ENCODE measurements at places on chromosomes 7 and 10.

DNA sequence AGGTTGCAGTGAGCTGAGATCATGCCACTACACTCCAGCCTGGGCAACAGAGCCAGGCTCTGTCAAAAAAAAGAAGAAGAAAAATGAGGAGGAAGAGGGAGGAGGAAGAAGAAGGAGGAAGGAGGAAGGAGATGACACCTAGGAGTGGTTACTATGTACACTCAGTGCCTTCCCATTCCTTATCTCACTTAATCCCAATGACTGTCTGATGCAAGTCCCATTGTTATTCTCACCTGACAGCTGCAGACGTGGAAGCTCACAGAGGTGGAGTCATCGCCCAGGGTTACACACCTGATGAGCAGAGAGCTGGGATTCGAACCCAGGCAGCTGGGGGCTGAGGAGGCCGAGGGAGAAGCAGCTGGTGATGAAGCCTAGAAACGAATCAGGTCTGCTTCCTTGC is 258.8 kb downstream of the SNX10 start:
- DNase-seq: no peak

GRCh38 chr7:121113288-121113687 is 124.8 kb downstream of the CPED1 start:
- DNase-seq: no peak

DNA sequence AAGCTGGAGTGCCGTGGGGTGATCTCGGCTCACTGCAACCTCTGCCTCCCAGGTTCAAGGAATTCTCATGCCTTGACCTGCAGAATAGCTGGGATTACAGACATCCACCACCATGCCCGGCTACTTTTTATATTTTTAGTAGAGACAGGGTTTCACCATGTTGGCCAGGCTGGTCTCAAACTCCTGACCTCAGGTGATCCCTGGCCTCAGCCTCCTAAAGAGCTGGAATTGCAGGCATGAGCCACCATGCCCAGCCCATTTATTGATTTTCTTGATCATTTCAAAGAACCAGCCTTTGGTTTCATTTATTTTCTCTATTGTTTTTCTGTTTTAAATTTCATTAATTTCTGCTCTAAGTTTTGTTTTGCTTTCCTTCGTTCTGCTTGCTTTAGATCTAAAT is 50.3 kb downstream of the GUSB start:
- DNase-seq: no peak

DNA sequence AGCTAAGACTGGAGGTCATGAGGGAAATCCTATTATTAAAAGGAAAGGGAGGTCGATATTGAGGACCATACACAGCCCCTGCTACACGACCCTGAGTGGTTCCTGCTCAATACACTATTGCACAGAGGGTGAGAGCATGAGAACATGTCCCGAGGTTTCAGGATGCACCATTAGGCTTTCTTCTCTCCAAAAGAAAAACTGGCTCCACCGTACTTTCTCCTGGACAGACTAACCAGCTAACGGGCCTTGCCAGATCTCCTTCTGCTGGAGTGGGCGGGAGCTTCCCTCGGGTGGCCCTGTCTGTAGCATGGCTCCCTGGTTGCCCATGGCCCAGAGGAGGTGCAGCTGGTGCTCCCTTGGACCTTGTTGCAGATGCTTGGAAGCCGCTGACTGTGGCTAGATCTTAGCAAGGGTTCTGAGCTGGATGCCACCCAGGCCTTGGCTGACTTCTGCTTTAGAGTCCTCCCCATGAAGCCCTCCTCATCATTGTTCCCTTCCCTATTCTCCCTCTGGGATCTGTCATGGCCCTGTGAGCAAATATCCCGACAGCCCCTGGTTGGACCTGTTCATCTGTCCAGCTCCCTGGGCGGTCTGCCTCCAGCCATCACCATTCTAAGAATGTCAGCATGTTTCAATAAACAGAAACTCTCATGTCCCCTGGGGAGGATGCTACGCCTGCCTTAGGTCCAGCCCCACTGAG is 52.9 kb upstream of the SHH start:
- DNase-seq: no peak

DNA sequence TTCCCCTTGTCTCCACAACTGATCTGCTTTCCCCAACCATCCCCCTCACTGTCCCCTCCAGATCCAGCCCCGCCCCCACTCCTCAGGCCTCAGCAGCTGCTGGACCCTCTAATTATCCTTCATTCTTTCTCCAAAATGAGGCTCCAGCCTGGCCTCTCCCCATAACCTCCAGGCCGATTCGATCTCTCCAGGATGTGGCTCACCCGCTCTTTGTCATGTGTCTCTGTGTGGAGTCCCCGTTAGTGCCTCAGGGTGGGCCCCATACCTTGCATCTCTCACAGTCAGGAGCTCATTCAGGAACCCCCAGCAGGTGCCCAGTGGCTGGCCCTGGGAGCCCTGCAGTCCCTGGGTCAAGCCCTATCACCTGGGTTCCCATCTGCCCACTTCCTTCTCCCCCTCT is 1.3 kb downstream of the PILRA start:
- no peak for DNase-seq

DNA sequence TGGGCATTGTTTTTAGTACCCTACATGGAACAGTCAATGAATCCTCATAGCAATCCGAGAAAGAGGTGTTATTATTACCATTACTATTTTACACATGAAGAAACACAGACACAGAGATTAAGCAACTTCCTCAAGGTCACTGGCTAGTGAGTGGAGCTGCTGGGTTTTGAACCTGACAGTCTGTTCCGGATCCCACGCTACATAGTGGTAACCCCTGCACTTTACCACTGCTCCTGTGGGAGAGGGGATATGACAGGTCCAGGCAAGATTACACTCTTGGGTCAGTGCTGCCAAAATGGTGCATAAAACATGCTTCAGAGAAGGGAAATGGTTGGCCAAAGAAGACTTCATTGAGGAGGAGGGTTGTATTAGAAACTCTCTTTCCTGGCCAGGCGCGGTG is 185.7 kb downstream of the XPNPEP1 start:
- no peak for DNase-seq

- no peak for DNase-seq
Observed at GRCh38 chr10:35541720-35542119, 63.4 kb upstream of the GJD4 start.

DNA sequence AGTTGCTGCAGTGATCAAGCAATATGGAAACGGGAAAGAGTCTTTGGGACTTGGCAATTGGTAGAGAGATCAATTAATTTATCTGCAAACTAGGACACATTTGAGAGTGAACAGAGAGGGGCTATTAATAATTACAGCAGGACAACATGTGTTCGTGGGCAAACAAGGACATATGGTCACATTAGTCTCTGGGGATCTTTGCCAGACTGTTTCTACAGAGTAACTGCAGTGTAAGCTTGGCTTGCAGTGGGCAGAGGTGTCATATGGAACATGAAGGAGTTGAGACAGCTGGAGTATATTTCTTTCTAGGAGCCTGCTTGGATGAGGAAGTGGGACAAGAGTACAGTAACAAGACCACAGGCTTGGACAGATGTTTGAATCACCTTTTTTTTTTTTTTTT is 232.1 kb upstream of the LYZL1 start:
- DNase-seq: no peak

DNA sequence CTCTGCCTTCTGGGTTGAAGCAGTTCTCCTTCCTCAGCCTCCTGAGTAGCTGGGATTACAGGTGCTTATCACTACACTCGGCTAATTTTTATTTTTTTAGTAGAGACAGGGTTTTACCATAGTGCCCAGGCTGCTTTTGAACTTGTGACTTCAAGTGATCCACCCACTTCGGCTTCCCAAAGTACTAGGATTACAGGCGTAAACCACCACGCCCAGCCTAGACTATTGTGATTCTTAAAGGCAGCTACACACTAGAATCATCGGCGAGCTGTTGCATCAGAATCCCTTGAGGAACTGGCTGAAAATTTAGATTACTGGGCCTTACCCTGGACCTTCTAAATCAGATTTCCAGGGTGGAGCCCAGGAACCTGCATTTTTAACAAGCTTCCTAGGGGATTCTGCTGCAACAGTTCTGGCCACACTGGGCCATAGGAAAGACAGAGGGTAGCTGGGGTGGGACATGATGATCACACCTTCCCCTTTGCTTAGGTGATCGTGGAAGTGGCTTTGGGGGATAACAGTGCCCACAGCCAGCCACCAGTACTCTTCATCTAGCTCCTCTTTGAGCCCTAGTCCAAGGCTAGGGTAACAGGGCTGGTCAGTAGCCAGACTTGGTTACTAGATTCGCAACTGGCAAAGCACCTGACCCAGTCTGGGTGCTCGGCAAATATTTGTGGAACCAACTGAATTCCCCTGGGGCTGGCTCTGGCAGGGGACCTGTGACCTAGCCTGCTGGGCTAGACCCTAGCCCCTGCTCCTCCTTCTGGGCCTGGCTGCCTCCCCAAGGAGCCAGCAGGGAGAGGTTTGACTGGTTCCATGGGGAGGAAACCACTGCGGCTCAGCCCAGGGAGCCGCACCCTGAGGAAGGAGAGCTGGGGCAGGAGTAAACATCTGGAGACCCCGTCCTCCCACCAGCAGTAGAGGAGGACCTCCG is 67.1 kb upstream of the DUSP5 start:
- DNase-seq: no peak

DNA sequence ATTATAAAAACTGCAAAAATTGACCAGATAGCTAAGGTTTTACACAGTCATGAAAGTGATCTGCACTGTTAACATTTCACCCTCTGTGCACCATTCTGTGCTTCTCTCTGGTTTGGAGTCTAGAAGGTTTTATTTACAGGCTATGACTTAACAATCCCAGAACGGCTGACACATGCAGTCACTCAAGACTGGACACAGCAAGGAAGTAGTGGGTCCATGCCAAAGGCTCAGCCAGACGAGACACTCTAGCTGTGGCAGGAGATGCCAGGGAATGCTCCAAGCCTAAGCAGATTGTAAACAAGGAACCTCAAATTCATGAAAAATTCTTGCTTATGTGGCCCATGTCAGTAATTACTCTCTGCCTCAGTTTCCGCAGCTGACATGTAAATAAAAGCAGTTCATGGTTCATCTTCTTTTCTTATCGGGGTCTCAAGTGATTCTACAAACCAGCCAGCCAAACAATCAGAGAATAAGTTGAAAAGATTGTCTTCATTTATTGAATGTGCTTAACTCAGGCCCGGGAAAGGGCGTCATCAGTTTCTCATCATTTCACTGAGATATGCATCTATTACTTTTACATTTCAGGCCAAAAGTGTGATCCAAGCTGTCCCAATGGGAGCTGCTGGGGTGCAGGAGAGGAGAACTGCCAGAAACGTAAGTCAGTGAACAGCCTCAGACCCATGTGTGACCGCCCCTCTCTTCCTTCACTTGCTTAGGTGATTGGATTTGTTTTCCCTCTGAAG is 132.1 kb downstream of the EGFR start:
- no peak for DNase-seq

GRCh38 chr10:119651514-119652360 is 557 bp downstream of the BAG3 start:
- DNase-seq: no peak

- no peak for DNase-seq
Observed at GRCh38 chr10:77635402-77636227, 2.0 kb downstream of the KCNMA1 start.

DNA sequence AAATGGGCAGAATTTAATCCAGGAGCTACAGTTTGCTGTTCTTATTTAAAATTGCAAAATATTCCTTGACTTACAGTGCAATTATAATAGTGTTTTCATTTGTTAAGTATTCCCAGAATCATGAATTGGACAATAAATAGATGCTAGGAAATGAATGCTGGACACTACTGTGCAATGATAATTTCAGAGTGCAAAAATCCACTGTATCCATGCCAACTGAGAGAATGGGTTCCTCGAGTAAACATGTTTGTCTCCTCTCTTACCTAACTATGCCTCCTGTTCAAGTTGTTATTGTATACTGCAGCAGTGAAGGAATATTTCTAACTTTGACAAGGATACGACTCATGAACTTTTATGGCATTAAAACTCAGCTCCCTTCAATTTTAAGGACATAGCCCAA is 1396.3 kb downstream of the GATA3 start:
- no peak for DNase-seq

DNA sequence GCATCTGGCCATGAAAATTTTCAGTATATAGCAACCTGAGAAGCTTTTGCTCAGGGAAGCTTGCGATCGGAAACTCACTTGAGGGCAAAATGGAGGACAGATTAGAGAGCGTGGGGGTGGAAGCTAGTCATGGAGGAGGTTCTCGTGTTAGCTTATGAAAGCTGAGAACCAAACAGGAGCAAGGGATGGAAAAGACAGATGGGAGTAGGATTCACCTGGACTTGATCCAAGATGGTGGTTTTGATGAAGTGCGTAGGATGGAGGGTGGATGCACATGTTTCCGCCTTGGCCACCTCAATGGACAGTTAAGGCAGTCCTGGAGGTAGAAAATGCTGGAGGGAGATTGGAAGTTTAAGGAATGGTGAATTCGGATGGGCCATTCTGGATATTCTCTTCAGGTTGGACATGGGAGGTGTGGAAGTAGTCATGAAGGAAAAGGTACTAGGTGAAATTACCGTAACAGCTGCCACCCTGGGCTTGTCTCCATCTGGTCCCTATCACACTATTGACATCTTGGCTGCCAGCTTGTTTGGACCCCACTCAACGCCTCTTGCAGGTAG is 6.3 kb upstream of the C10orf95 start:
- no peak for DNase-seq

DNA sequence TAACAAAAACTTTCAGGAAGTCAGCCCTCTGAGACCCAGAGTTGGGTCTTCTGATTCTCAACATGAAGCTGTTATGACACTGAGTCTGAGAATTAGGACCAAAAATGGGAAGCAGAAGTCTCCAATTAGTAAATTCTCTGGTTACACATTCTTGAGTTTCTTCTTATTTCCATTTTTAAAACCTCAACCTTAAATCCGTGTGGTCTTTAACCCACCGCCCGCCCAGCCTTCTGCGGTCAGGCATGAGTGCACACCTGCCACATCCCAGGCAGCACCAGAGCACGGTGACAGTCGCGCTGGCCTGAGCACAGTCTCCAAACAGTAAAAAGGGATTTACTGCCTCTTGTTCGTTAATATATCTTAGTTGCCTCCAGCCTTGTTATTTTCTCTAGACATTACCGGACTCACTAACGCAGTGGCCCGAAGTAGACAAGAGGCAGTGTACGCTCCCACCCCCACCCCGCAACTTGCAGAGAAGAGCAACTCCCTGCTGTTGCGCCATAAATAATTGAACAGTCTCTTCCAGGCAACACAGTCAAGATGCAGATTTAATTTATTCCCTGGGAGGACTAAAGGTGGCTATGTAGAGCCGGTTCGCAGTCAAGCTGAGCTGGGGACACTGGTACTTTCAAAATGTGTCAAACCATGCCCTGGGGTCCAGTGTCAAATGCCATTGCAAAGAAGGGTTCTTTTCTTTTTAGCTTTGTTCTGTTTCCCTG is 147.0 kb upstream of the CELF2 start:
- DNase-seq: no peak

DNA sequence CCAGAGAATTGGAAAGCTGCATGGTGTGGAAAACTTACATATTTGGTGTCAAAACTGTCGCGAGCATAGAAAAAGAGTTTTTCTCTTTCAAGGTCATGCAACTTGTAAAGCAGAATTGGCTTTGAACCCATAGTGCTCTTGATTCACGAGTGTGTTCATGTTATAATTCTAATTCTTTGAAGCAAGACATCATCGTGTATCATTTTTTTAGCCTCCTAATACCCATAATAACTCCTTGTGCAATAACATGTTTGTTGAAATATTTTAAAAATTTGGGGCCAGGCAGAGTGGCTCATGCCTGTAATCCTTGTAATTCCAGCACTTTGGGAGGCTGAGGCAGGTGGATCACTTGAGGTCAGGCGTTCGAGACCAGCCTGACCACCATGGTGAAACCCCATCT is 4.2 kb downstream of the CCL24 start:
- no peak for DNase-seq

- DNase-seq: no peak
Observed at GRCh38 chr7:7948232-7948631, 20.4 kb upstream of the GLCCI1 start.

All from NCI-H1048 (cell line).